Activated T-cell treated with anti-CD3 and anti-CD28 coated beads, Interleukin-2, amount 50 U/mL, for 72 hours (primary cell): ENCODE measurements at places on chromosomes 2 and 18. TPM values are rescaled to one million over a fixed set of nuclear protein-coding genes. Genes with fewer than 3 reads are reported as not detected.

Gene ACTG2
- total RNA-seq, result 0.22 TPM

Gene HOXD4
- not detected for total RNA-seq

Gene PDE11A
- not detected for total RNA-seq

Gene GKN2
- total RNA-seq, result not detected

Gene CNDP1
- 0.16 TPM for total RNA-seq

Gene RFX8
- total RNA-seq, result 2.3 TPM

Gene SCG2
- total RNA-seq, result not detected

Gene SNED1
- total RNA-seq, result 4.1 TPM

Gene CENPA
- 43.2 TPM for total RNA-seq

Gene SAG
- total RNA-seq, result 0.02 TPM

Gene KIF3C
- 4.0 TPM for total RNA-seq

Gene PSMA8
- total RNA-seq, result 1.9 TPM

Gene CD226
- 73.7 TPM for total RNA-seq

Gene CNGA3
- not detected for total RNA-seq

Gene NPPC
- 0.58 TPM for total RNA-seq

Gene GPR39
- total RNA-seq, result not detected

Gene OR6B2
- not detected for total RNA-seq
